Mucosa of gallbladder (tissue), 1 donor: ENCODE measurements at places on chromosomes 16 and 17. TPM values are rescaled to one million over a fixed set of nuclear protein-coding genes. Genes with fewer than 3 reads are reported as not detected.

DNA sequence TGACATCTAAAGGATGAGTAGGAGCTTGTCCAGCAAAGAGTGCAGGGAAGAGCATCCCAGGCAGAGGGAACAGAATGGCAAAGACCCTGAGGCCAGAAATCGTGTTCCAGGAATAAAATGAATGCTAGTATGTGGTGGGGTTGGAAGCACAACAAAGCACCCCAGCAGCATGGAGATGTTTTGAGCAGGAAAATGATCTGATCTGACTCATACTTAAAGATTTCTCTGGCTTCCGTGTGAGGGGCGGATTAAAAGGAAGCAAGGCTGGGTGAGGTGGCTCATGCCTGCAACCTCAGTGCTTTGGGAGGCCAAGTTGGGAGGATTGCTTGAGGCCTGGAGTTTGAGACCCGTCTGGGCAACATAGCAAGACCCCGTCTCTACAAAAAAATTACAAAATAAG lies 2.3 kb downstream of the SLC5A11 start:
- no peak for DNase-seq

DNA sequence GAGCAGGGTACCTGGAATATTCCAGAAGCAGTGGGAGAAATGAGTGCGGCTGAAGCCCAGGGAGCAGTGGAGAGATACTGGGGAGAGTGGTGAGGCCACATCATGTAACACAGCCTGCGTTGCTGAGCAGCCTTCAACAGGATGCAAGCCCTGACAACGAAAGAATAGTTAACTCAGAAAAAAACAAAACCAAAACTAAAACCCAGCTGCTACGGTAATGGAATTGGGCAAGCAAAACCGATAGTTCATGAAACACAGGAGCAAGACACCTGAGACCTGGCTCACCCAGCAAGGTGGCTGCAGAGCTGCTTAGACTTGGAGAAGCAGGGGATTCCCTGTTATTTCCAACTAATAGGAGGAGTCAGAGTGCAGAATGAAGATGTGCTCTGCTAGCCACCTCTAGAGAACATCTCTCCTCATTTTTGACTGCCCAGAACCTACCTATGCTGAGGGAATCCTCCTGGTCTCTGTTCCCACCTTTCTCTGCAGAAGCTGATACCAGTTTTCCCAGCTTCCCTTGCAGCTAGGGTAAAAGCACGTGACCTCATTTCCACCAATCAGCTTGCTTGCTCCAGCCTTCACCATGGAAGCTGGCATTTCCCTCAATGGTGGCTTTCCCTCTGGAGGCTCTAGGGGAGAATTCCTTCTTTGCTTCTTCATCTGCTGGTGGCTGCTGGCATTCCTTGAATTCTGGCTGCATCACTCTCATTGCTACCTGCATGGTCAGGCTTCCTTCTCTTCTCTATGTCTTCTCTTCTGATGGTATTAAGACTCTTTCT lies 59.4 kb upstream of the XYLT1 start:
- no peak for DNase-seq

Gene KCNJ12
- 2.4 TPM for total RNA-seq

DNA sequence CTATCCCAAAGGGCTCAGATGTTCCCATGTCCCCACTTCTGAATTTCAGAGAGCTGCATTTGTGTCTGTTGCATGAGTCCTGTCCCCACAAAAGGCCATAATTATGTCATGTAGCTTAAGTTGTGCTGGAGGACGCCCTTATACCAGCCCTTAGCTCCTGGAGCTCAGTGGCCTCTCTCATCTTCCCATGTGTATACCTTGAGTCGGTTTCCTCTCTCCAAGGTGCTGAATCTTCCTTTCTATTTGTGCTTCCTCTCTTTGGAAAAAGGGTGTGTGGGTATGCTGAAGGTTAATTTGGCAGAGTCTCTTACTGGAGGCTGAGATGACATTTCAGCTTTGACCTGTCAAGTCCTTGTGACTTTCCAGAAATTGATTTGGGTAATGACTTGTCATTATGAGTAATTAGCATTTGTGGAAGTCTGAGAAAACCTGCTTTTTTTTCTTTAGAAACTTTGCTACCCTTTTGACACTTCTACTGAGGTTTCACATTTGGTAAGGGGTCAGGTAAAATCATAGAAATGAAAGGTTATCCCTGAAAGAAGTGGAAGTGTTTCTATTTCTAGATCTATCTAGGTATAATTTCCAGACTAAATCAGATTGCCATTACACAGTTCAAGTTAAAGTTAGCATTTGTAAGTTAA lies 185.4 kb downstream of the ABCC12 start:
- DNase-seq = no peak

Gene TAF15
- 130 TPM for total RNA-seq

Gene KRTAP4-1
- not detected for total RNA-seq

Gene CPHXL
- not detected for total RNA-seq
